ENCODE measurements at places on chromosomes 4 and X. TPM values are rescaled to one million over a fixed set of nuclear protein-coding genes. Genes with fewer than 3 reads are reported as not detected.

The TAF7L gene
- total RNA-seq = not detected

The CT47B1 gene
- total RNA-seq = not detected

The VCX3B gene
- not detected for total RNA-seq

- H3K27ac ChIP-seq = no peak overlapping the region
- H3K4me1 ChIP-seq = no peaks in the 10 kb centered on the region
- no peaks in the 10 kb centered on the region for H3K27me3 ChIP-seq
Measured at GRCh38 chr4:2948895-2949781, 14.1 kb downstream of the NOP14 start.

DNA sequence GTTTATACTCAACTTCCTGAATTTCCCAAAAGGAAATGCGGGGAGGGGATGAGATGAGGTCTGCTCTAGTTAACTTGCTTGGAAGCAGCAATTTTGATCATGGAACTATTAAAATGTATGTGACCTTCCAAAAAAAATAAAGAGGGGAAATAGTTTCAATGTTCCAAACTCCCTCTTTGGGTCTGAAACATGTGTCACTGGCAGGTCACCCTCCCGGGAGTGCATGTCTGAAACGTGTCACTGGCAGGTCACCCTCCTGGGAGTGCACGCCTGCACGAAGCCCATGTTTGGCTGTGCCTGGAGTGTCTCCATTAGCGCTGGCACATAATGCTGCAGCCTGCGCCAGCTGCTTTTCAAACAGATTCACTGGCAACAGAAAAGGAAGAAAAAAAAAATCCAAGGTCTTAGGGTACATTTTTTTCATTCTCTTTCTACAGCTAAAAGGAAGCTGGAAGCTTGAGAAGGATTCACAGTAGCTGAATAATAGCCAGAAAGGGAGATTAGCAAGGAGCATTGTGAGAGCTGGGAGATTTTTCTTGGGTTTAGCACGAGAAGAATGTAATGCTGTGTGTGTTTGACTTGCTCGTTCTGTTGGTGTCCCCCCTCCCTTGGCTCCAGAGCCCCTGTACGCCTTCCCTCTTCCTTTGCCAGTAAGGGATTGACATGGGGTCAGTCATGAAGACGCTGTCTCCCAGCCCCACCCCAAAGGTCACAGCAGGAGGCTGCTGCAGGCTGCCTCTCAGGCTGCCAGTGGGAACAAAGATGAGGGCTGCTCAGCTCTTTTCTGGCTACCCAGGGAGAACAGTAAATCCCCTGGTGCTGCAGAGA is 39.2 kb upstream of the TLR3 start:
- no peaks in the 10 kb centered on the region for H3K36me3 ChIP-seq
- no peak for DNase-seq
- no peak overlapping the region for H3K4me3 ChIP-seq
- H3K27me3 ChIP-seq = no peaks in the 10 kb centered on the region
- H3K27ac ChIP-seq = no peak overlapping the region

GRCh38 chr4:188289531-188290125 is 150.4 kb downstream of the TRIML1 start:
- H3K27ac ChIP-seq = no peak overlapping the region
- no peak overlapping the region for H3K4me3 ChIP-seq
- no peaks in the 10 kb centered on the region for H3K36me3 ChIP-seq

DNA sequence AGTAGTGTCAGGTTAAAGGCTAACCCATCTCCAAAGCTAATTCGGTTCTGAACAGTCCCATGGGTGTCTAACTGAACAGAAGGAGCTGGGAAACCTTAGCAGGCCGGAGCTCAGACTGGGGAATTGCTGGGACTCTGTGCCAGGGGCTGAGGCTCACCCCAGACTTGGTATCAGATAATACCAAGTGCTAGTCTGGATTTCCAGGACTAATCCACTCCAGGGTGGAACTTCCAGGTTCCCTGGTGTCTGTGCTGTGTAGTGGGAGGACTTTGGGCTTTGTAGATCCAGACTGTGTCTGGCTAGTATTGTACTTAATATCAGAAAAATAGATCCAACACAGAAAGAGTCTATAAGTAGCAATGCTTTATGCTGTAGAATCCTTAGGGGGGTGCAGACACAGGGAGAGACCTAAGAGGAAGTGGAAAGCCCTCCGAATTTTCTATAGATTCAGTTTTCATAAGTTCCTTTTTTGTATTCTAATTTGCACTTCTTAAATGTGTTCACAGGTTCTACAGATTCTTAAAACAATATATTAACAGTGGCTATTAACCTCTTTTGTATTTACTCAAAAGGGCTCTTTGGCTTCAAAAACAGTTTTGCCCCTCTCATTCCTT is 4.1 kb downstream of the ZNF827 start:
- H3K4me3 ChIP-seq = no peak overlapping the region
- no peaks in the 10 kb centered on the region for H3K36me3 ChIP-seq
- no peaks in the 10 kb centered on the region for H3K4me1 ChIP-seq
- H3K27ac ChIP-seq = no peak overlapping the region
- no peaks in the 10 kb centered on the region for H3K27me3 ChIP-seq

GRCh38 chrX:136319600-136319999 is 18.8 kb downstream of the ADGRG4 start:
- no peak overlapping the region for H3K4me3 ChIP-seq
- no peaks in the 10 kb centered on the region for H3K4me1 ChIP-seq
- no peak overlapping the region for H3K27ac ChIP-seq

GRCh38 chr4:156805696-156806095 is 165.9 kb downstream of the PDGFC start:
- H3K4me1 ChIP-seq = no peaks in the 10 kb centered on the region
- no peak for DNase-seq

Measured in CD8-positive, alpha-beta memory T cell (primary cell).